ENCODE measurements at places on chromosomes 12 and 14.

DNA sequence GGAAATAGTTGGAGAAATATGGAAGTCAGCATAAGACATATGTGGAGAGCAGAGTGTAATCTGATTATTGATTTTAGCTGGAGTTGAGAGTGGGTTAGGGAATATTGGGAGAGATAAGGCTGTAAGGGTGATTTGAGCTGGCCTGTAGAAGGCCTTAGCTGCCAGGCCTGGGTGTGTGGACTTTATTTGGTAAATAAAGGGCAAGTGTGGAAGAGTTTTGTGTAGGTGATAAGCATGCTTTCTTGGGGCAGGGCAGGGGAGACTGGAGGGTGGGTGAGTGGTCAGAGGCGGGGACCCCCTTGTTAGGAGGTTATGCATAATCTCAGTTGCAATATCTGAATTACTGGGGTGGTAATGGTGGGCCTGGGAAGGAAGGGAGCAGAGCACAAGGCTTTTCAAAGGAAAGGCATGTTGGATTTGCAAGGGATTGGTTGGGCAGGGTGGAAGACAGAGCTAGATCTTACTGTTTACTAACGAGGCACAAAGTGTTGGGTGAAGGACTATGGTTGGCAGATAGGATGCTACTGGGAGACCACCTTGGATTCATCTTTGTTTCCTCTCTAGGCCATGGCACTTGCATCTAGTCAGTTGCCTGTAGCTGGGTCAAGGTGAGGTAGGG lies 5.5 kb downstream of the KHNYN start:
- no peak for ATAC-seq

DNA sequence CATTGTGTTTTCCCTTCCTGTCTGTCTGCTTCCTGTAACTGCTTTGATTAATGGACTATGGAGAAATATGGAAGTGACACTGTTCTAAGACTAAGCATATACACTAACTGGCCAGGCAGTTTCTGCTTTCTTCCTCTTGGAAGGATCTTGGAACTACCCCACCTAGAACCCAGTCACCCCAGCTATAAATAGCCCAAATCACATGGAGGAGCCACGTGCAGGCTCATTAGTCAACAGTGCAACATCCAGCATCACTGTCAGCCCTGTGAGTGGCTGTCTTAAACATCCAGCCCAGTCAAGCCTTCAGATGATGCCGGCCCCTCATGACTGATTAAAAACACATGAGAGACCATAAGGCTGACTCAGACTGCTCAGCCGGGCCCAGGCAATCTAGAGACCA lies 39.2 kb downstream of the BCAT1 start:
- ATAC-seq = no peak

GRCh38 chr12:100718187-100718586 lies 76.4 kb upstream of the ANO4 start:
- no peak for ATAC-seq

DNA sequence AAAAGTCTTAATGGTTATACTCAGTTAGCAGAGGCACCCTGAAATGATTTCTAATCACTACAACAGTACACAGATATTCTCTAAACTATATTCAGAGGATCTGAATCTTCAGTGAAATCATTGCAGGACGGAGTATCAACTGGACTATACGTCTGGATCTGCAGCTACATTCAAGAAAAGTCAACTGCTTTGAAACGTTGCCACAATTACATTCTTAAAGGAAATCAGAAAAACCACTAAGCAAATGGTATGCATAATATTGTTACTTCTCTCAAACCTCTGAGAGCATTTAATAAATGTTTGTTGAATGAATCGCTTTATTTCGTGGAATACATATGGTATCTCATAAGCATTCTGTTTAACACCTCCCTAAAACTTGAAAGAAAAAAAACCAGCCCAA lies 67.4 kb downstream of the MED13L start:
- no peak for ATAC-seq

- ATAC-seq = no peak
Measured at GRCh38 chr12:54126029-54126695, 62.6 kb downstream of the SMUG1 start.

- no peak for ATAC-seq
Measured at GRCh38 chr14:61343471-61343870, 22.1 kb downstream of the PRKCH start.

DNA sequence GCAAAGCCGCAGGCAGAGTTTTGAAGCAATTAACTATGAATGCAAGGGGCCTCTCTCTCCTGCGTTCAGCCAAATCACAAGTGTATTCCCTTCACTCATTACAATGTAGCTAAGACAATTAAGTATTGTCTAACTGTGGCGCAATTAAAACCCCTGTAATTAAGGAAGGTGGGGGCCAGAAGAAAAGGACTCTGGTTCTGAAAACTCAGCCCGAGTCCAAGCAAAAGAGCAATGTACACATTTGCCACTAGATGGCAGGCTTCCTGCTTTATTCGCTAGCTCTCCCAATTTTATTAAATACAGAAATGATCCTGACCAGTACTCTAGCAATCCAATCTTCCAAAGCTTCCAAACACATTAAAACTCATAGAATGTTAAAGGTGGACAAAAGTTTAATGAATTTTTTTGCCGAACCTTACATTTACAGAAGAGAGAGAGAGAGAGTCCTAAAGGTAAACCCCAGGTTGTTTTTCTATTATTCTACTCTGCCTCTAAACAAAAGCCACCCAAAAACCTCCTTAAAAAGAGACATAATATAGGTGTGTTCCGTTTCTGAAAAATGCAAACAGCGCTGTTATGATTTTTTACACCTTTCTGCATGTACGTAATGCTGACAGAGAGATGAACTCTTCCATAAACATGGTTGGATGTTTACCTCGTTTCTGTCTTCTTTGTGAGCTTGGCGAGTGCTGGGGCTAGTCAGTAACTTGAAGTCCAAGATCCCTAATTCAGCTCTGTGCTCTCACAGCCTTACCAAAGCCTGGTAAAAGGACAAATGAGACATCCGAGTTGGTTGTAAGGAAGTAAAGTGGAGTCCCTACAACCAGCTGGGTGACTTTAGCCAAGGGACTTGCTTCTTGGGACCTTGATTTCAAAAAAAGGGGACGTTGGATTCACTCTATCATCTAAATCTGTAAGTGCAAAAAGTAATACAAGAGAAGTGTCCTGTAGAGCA lies 50.9 kb upstream of the VASH1 start:
- no peak for ATAC-seq

- no peak for ATAC-seq
Measured at GRCh38 chr12:101468948-101469347, 6.2 kb upstream of the SPIC start.
